DMS153 (cell line): ENCODE measurements at places on chromosomes 12 and 14.

DNA sequence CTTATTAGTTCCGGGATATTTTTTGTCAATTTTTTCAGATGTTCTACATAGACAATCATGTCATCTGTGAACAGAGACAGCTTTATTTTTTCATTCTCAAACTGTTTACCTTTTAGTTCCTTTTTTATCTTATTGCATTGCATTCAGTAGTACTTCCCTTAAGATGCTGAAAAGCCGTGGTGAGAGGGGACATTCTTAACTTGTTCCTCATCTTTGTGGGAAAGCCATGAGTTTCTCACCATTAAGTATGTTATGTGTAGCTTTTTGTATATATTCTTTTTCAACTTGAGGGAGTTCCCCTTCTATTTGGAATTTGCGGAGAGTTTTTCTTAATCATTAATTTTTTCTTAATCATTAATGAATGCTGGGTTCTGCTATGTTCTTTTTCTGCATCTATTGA is 1727.1 kb upstream of the SEL1L start:
- DNase-seq = no peak

GRCh38 chr14:77103951-77104350 is 5.9 kb downstream of the CIPC start:
- no peak for DNase-seq

DNA sequence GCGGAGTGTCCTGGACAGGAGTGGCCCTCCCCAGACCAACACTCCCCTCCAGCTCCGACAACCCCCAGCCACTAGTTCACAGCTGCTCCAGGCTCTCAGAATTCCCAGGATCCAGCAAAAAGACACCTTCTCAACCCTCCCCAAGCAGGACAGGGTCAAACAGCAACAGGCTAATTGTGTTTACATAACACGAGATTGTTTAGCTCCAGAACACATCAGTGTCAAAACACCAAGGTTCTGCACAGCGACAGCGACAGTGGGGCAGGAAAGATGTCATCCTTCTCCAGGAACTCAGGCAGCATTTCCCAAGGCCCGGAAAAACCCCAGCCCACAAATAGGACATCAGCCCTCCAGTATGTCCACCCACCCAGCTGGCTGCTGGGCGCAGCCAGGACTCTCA is 16.5 kb downstream of the ITPK1 start:
- DNase-seq = no peak

DNA sequence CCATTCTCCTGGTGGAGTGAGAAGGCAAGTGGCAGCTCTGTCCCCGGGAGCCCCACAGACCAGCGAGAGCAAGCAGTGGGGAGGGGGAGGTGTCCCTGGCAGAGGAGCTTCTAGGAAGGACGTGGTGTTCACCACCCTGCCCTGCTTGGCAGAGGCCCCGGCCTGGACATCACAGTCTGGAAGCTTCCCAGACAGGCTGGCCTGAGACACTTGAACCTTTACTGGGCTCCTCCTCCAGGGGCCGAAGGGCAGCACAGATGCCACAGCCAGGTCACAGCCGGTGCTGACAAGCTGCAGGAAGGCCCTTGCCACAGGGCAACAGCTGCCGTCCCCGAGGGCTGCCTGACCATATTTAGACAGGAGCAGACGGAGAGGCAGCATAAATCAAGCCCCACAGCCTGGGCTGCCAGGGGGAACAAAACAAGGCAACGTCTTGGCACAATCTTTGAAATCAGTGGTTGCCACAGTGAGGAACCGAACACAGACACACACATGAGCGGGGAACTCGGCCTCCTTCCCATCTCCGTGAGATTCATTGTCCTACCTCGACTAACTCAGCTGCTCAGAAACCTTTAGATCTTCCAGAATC is 28.5 kb downstream of the PRIMA1 start:
- DNase-seq = no peak

DNA sequence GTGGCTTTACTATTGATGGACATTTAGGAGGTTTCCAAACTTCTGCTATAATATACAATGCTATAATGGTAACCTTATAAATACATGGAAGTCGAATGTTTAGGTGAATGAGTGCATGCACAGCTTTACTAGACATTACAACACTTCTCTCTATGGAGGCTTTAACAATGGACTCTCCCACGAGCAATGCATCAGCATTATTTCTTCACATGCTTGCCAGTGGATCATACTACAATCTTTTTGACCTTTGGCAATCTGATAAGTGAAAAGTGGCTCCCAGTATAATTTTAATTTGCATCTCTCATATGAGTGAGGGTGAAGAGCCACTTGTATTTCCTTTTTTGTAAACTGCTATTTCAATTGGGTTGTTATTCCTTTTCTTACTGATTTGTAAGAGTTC is 18.2 kb downstream of the RDH12 start:
- DNase-seq = no peak

GRCh38 chr14:64217308-64217707 is 76.9 kb downstream of the ESR2 start:
- no peak for DNase-seq

DNA sequence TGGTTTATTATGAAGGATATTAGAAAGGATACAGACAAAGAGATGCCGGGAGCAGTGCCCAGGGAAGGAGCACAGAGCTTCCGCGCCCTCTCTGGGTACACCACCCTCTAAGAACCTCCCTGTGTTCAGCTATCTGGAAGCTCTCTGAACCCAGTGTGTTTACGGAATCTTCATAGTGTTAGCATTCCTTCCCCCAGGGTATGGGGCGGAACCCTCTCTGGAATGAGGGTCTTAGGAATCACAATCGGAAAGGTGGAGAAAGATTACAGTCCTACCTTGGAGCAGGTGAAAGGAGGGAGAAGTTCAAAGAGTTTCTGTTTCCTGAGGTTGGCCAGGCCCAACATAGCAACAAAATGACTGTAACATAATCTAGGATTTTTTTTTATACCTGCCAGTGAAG is 6.8 kb upstream of the NUDT4 start:
- no peak for DNase-seq

DNA sequence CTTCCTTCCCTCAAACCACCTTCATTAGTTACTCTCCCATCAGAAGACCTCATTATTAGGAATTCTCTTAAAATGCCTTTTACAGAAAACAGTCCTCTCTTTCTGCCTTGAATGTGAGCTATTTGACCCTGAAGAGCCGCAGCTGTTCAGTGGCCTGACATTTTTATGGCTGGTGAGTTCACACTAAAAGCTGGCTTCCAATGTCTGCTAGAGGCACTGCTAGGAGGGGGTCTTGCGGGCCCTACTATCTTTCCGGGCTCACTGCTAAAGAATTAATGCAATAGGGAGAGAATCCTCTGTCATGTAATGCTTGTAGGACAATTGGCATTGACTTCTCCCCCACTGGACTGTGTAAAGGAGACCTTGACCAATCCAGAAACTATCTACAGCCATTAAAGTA is 87.7 kb downstream of the GPR135 start:
- DNase-seq = no peak

DNA sequence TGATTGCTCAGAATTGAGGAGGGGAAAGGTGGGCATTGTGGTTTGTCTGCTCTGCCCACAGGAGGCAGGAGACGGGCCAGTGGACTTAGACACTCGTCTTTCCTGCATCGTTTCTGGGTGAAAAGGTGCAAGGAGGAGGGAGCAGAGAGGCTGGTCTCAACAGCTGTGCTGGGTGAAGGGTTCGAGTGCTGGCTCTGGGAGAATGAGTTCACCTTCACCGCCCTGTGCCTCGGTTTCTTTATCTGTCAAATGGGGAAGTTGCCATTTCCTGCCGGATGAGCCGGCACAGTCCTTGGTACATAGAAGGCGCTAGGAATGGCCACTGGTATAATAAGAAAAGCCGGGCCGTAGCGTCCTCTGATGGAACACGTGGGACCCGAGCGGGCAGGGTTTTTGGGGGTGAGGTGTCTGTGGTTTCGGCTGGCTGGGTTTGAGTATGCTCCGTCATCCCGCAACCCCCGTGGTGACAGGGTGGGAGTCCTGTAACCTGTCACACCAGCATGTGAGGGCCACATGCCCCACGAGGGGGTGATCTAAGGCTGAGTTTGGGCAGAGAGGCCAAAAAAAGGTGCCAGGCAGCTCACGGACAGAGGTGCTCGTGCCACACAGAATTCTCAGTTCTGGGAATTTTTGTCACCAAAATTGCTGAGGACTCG is 7.3 kb downstream of the BCL7A start:
- DNase-seq = no peak
